GM12878 (cell line): ENCODE measurements at places on chromosomes 3 and 15. TPM values are rescaled to one million over a fixed set of nuclear protein-coding genes. Genes with fewer than 3 reads are reported as not detected.
A peak's percentile ranks its signal among the peaks of the same experiment; 100 is the strongest.

GRCh38 chr3:48088749-48089466 is 72.7 kb upstream of the MAP4 start:
- H3K4me3 ChIP-seq: peak overlapping the region; percentile 87
- peak overlapping the region; percentile 79 for H3K27ac ChIP-seq
- H3K36me3 ChIP-seq: no peaks in the 10 kb centered on the region
- H3K27me3 ChIP-seq: no peaks in the 10 kb centered on the region
- peaks cover 6% of the 10 kb centered on the region; the same call in 1 of the 2 replicates for H3K4me1 ChIP-seq

DNA sequence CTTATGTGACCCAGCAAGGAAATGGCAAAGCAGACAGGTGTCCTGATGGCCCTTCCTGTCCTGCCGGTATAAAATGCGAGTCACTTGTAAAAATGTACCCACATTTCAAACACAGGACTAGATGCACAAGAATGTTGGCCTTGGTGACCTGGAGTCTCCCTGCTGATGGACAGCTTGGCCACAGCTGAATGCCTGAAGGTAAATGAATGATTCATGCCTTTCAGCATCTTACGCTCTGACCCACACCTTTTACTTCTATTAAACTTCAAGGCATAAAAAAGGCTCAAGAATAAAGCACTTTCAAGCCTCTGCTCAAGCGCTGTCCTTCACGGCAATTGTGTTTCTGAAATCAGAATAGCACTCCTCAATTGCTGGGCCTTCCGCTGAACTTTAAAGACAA is 228.0 kb upstream of the SLCO3A1 start:
- no peak for DNase-seq
- no peak overlapping the region for H3K27ac ChIP-seq
- H3K27me3 ChIP-seq: no peaks in the 10 kb centered on the region
- H3K4me3 ChIP-seq: no peak overlapping the region
- no peaks in the 10 kb centered on the region for H3K36me3 ChIP-seq

GRCh38 chr3:127784865-127785710 is 37.2 kb downstream of the MGLL start:
- H3K36me3 ChIP-seq: peaks cover 19% of the 10 kb centered on the region
- no peaks in the 10 kb centered on the region for H3K27me3 ChIP-seq
- peaks cover 13% of the 10 kb centered on the region; the same call in 1 of the 2 replicates for H3K4me1 ChIP-seq

GRCh38 chr3:120162400-120162799 is 68.2 kb upstream of the GSK3B start:
- H3K4me3 ChIP-seq: no peak overlapping the region
- no peak overlapping the region for H3K27ac ChIP-seq
- H3K36me3 ChIP-seq: no peaks in the 10 kb centered on the region

- H3K36me3 ChIP-seq: no peaks in the 10 kb centered on the region
- DNase-seq: no peak
- no peak overlapping the region for H3K4me3 ChIP-seq
- H3K27ac ChIP-seq: no peak overlapping the region
- no peaks in the 10 kb centered on the region for H3K4me1 ChIP-seq
These were observed 113.1 kb downstream of the CHCHD6 start for GRCh38 chr3:126816986-126817777.

GRCh38 chr3:10777627-10778026 is 38.4 kb upstream of the SLC6A11 start:
- H3K4me3 ChIP-seq: no peak overlapping the region
- no peaks in the 10 kb centered on the region; the same call in 1 of the 2 replicates for H3K27me3 ChIP-seq
- no peaks in the 10 kb centered on the region for H3K36me3 ChIP-seq
- H3K4me1 ChIP-seq: no peaks in the 10 kb centered on the region

GRCh38 chr3:23811185-23811527 is 5.4 kb downstream of the UBE2E1 start:
- H3K36me3 ChIP-seq: no peaks in the 10 kb centered on the region; the same call in none of the 2 replicates
- peak overlapping the region; percentile 98 for H3K4me3 ChIP-seq
- H3K27ac ChIP-seq: peak overlapping the region; percentile 86
- peaks cover 7% of the 10 kb centered on the region; the same call in 1 of the 2 replicates for H3K4me1 ChIP-seq
- no peaks in the 10 kb centered on the region for H3K27me3 ChIP-seq
- DNase-seq: no peak

DNA sequence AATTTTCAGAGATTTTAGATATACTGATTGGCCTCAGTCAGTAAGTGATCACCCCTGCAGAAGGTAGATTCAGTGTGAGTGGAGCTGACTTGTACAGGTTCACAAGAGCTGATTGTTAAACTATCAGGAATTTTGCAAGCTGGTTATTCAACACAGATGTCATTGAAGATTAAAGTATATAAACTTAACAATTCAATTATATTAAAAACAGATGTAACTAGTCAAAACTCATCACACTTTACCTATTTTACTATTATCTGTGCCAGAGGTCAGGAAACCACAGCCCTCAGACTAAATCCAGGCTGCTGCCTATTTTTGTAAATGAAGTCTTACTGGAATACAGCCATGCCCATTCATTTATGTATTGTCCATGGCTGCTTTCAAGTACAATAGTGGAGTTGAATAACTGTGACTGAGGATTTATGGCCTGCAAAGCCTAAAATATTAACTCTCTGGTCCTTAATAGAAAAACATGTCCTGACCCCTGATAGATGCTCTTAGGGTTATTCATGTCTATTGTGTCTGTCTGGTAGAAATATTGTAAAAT is 429.3 kb upstream of the PDZRN3 start:
- H3K27ac ChIP-seq: no peak overlapping the region
- H3K27me3 ChIP-seq: no peaks in the 10 kb centered on the region
- no peaks in the 10 kb centered on the region for H3K4me1 ChIP-seq
- no peak overlapping the region for H3K4me3 ChIP-seq

- no peaks in the 10 kb centered on the region for H3K4me1 ChIP-seq
- DNase-seq: no peak
- H3K36me3 ChIP-seq: no peaks in the 10 kb centered on the region
These were observed 64.9 kb downstream of the CDIN1 start for GRCh38 chr15:36644191-36644896.

GRCh38 chr3:99698932-99699331 is 60.5 kb downstream of the COL8A1 start:
- no peaks in the 10 kb centered on the region for H3K36me3 ChIP-seq
- no peak overlapping the region for H3K4me3 ChIP-seq
- H3K27ac ChIP-seq: no peak overlapping the region
- DNase-seq: no peak

DNA sequence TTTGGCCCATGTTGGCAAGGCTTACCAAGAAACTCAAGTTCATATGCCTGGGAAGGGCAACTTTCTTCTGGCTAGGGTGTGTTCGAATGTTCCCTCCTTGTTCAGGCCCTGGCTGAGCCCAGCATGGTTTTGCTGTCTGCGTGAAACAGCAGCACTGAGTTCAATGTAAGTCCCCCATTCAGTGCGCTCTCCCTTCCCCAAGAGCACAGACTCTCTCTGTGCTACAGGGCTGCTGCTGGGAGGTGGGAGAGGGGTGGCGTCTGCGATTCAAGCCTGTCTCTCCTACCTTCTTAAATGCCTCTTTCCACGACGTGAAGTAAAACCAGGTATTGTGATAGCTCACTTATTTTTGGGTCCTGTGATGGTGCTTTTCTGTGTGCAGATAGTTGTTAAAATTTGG is 289.3 kb upstream of the GOLIM4 start:
- no peak overlapping the region for H3K4me3 ChIP-seq
- DNase-seq: no peak
- no peak overlapping the region for H3K27ac ChIP-seq
- H3K4me1 ChIP-seq: no peaks in the 10 kb centered on the region
- no peaks in the 10 kb centered on the region for H3K27me3 ChIP-seq

DNA sequence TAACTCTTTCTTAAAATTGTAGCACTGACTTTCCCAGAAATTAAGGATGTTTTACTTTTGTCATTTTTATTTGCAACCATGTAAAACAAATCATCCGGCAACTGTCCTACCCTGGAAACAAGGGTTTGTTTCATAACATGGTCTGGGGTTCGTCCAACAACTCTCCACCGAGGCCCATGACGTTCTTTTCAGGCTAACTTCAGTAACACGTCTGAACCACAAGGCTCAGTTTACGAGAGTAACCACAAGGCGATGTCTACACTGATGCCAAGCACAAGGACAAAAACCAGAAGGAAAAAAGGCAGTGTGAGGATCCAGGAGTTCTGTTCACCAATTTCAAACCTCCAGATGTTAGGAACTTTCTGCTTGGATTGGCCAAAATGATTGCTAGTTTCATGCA is 546.1 kb downstream of the NTRK3 start:
- H3K27me3 ChIP-seq: no peaks in the 10 kb centered on the region
- no peak overlapping the region for H3K4me3 ChIP-seq
- H3K4me1 ChIP-seq: no peaks in the 10 kb centered on the region
- DNase-seq: no peak
- H3K27ac ChIP-seq: no peak overlapping the region

GRCh38 chr3:4061783-4062360 is 241.3 kb upstream of the SETMAR start:
- no peak overlapping the region for H3K27ac ChIP-seq
- DNase-seq: no peak
- no peaks in the 10 kb centered on the region for H3K36me3 ChIP-seq
- H3K27me3 ChIP-seq: no peaks in the 10 kb centered on the region
- H3K4me1 ChIP-seq: peaks cover 8% of the 10 kb centered on the region

- no peaks in the 10 kb centered on the region for H3K36me3 ChIP-seq
- H3K4me1 ChIP-seq: no peaks in the 10 kb centered on the region
These were observed 18.1 kb upstream of the PTPN23 start for GRCh38 chr3:47362701-47363100.

GRCh38 chr15:49154799-49155109 is 645 bp downstream of the COPS2 start:
- DNase-seq: no peak
- H3K4me1 ChIP-seq: no peaks in the 10 kb centered on the region
- H3K4me3 ChIP-seq: peak overlapping the region; percentile 97
- H3K27ac ChIP-seq: peak overlapping the region; percentile 84

ROPN1B gene
- not detected in 2 replicates for total RNA-seq

GPR149 gene
- not detected in 2 replicates for total RNA-seq

PDIA3 gene
- 330 and 340 TPM in 2 replicates for total RNA-seq

LIPC gene
- total RNA-seq: 0.18 TPM in 1 of 2 replicates, not detected in the other
